GM12891 (cell line): ENCODE measurements at places on chromosomes 16 and 17.

DNA sequence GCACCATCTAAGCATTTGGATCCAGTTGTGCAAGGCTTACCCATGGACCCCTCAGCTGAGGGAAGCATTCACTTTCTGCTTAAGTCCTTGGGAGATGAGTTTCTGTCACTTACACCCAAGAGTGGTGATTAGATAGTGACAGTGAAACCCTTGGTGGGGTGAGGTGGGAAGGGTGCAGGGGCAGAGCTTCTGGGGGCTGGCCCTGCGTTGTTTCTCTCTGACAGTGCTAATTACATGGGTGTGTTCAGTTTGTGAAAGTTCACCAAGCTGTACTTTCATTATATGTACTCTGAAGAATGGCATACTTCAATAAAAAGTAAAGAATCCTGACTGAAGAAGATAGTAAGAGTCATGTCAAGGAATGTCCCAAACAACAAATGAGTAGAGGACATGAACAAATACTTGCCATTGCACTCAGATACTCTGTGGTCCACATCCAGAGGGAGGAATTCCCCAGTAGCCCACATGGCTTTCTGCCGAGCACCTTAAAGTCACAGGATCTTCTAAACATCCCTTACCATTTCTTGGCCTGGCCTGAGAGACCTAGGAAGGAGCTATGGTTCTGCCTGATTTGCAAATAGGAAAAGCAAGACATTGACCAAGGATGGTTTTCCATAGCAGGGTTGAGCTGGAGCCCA lies 8.4 kb downstream of the CHST6 start:
- DNase-seq = no peak

GRCh38 chr17:65020284-65020683 lies 36.3 kb downstream of the GNA13 start:
- DNase-seq = no peak

GRCh38 chr16:58102665-58103392 lies 26.4 kb downstream of the CFAP20 start:
- no peak for DNase-seq

- DNase-seq = no peak
These were observed 204.4 kb upstream of the HS3ST3A1 start for GRCh38 chr17:13806092-13806491.

GRCh38 chr16:86086471-86086870 lies 187.5 kb downstream of the IRF8 start:
- DNase-seq = no peak
